Urothelium cell line (cell line): ENCODE measurements at places on chromosomes 3 and 15.
A peak's percentile ranks its signal among the peaks of the same experiment; 100 is the strongest.

- DNase-seq, result no peak
Observed at GRCh38 chr3:100087198-100087597, 27.1 kb downstream of the FILIP1L start.

DNA sequence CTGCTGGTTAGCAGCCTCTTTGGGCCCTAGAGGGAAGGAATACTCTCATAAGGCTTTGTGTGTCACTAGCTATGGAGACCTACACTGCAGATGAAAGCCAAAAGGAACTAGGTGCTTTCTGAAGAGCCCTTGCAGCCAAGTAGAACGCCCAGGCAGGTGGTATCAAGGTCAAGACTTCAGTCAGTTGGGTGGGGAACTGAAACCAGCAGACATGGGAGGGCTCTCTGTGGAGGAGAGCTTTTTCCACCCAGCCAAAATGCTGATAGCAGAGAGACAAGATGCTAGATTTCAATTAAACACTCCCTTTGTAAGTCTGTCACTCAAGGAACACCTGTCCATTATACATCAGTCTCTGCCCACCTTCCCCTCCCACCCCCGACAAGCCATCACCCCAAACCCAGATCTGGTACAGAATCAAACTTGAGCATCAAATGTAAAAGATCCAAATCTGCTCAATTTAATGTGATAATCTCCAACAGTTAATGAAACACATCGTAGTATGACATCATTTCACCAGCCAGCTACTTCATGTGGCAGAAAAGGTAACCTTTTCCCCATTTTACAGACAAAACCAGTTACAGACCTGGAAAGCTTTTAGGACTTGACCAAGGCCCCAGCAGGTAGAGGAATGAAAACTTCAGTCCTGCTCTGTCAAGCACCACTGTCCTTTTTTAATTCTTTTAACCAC lies 14.6 kb downstream of the MRPS25 start:
- DNase-seq, result no peak

DNA sequence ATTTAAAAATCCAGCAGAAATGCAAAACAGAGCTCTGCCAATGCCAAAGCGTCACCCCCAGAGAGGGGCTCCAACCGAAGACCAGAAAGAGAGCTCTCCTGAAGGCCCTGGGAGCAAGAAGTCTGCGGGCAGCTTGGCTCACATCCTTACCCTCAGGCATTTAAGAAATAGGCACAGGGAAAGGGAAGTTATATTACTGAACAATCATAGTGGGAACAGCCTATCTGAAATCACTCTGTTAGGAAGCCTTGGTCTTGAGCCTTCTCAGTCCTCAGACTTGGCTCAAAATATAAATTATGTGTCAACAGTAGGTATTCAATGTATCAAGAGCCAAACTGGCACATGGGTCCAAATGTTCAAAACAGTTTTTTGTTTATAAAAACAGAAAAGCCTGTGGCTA lies 10.3 kb upstream of the PPARG start:
- DNase-seq, result no peak

DNA sequence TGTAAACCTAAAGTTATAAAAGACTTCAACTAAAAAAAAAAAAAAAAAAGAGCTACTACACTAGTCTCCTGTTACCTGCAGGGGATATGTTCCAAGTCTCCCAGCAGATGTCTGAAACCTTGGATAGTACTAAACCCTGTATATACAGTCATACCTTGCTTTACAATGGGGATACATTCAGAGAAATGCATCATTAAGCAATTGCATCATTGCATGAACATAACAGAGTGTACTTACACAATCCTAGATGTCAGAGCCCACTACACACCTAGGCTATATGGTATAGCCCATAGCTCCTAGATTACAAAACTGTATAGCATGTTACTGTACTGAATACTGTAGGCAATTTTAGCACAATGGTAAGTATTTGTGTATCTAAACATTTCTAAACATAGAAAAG lies 119.1 kb downstream of the GMPS start:
- DNase-seq, result no peak

GRCh38 chr3:52408466-52408865 lies 36.4 kb downstream of the SEMA3G start:
- no peak for DNase-seq

DNA sequence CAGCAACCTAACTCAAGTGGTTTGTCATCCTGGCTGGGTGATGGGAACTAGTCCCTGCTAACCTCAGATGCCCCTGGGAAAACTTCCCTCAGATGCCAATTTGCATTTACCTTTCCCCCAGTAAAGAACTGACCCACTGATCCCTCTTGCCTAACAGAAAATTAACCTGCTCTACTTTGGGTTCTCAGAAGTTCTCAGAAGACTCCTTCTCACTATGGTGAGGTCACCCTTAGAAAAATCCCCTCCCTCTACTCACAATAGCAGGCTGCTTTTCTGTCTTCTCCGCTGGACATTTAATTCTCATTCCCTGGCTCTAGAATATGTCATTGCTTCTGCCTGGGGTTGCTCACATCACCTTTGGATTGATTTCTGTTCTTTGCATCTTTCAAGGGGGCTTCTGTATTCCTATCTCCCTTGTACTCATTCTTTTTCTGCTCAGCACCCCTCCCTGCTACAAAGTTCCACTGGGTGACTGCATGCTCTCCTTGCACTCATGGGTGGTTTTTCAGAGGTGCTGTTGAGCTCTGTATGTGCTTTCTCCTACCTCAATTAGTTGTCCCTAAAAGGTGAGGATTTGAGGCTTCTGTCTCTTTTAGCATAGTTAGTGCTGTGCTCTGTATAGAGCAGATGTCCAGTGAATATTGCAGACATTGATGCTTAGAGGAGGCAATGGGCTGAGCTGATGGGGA lies 869 bp downstream of the PLA1A start:
- no peak for DNase-seq

DNA sequence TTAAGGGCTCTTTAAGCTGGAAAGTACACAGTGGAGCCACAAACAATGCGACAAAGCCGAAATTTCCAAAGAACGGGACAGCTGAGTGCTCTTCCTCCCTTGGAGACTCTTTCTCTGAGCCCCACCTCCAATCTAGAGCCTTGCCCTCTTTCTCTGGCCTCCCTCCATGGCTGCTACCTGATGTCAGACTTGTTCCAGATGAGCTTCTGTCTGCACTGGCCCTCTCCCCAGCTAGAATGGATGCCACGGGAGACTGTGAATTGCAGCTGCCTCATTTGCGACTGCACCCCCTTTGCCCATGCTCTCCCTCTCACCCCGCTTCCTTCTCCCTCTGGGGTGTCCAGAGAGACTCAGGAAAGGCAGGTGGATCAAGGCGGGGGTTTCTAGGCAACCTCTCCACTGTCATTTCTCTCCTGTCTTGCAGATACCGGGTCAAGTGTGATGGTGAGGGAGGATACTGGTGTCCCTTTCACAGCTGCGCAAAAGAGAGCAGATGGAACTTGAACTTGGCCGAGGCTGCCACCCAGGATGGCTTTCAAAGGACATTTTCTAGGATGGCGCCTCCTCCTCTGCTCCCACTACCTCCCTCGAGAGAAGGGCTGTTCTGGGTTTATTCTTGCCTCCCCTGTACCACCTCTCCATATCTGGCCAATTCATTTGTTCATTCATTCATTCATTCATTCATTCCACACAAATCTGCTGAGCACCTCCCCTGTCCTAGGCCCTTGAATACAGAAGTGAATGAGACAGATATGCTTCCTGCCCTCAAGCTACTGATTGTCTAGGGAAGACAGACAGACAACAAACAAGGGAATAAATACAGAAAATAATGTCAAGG lies 12.8 kb downstream of the ATP2B2 start:
- no peak for DNase-seq

DNA sequence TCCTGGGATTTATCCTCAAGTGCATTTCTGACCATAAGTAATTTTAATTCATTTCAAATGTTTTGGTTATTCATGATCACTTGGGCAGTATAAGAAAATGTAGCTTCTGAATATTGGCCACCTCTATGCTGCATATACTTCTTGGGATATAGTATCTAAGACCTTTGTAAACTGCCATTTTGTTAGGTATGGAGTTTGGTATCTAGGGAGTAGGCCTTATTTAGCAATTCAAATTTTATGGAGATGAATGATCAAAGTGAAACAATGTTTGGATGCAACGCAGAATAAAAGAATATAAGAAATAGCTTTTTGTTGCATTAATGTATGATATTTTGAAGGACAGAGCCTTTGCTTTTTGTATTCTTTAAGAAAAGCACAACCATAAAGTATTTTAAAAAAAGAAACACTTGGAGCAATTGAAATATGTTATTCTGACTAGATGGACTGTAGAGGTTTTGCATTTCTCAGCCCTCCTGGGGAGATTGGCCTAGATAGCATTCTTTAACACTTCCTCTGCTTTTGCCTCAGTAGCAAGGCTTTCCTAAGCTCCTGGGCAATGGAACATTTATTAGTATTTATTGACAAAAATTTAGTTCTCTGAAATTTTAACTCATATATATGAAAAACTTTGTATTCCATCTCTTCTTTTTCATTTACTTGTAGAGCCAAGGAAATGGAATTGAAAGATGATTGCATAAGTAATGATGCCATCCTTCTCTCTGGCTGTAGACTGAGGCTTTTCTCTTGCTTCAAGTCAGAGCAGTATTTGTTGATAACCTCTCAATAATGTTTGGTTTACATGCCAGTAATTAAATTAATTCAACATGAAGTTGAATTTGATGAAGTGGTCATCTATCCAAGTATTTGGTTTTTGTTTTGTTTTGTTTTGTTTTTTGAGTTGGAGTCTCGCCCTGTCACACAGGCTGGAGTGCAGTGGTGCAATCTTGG lies 61.8 kb upstream of the UTS2B start:
- DNase-seq, result no peak

- no peak for DNase-seq
Observed at GRCh38 chr15:38059665-38060064, 125.2 kb downstream of the TMCO5A start.

DNA sequence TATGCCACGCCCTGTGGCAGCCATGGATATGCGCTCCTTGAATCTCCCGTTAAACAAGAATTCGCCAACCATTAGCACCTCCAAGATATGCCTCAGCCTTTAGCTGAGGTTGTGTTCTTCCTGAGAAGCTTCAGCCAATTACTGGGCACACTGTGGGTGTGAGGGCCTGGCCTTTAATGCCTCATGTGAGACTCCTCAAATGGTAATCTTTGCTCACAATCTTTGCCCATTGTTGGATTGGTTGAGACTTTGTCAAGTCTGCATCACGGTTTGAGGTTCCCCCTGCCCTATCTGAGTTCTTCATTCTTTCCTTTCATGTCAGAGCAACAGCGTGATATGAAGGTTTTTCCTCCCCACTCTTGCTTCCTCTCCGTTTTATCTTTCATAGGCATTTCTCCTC lies 108.1 kb upstream of the CCDC54 start:
- DNase-seq, result no peak

- no peak for DNase-seq
Observed at GRCh38 chr3:10469441-10470119, 35.8 kb downstream of the ATP2B2 start.

- no peak for DNase-seq
Observed at GRCh38 chr3:142272200-142272891, 47.0 kb upstream of the GK5 start.

GRCh38 chr3:161038725-161039124 lies 66.4 kb downstream of the B3GALNT1 start:
- DNase-seq, result no peak

GRCh38 chr3:107117922-107118536 lies 259.2 kb upstream of the CCDC54 start:
- DNase-seq, result peak; percentile 71

DNA sequence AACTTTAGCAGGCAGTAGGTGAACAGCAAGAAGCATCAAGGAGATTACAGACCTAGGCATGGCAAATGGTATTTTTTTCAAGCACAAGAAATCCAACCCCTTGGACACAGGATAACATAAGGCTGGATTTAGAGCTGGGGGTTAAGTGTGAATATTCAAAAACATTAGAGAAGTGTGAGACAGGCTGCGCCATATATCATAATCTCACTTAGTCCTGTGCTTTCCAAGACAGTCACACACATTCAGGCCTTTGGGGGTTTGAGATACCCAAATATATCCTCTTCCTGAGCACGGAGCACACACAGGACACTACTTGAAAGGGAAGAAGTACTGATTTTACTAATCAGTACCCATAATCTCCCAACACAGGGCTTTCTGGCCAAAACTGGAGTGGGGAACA lies 83.0 kb upstream of the CLDN18 start:
- no peak for DNase-seq

DNA sequence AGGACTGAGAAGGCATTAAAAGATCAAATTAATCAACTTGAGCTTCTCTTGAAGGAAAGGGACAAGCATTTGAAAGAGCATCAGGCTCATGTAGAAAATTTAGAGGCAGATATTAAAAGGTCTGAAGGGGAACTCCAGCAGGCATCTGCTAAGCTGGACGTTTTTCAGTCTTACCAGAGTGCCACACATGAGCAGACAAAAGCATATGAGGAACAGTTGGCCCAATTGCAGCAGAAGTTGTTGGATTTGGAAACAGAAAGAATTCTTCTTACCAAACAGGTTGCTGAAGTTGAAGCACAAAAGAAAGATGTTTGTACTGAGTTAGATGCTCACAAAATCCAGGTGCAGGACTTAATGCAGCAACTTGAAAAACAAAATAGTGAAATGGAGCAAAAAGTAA lies 149.7 kb upstream of the LRRFIP2 start:
- no peak for DNase-seq

- no peak for DNase-seq
Observed at GRCh38 chr3:43966126-43966525, 275.4 kb downstream of the ABHD5 start.

DNA sequence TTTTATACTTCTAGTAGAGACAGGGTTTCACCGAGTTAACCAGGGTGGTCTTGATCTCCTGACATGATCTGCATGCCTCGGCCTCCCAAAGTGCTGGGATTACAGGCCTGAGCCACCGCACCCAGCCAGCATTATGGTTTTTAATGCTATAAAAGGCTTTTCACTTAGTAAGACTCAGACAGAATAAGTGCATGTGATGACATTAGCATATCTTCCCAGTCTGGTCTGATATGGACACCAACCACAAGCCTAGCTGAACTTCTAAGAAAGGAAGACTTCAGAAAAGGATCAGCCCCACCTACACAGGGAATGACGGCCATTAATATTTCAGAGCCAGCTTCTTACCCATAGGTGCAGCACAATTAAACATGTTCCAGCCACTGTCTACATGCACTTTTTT lies 27.0 kb downstream of the GRK7 start:
- DNase-seq, result no peak

DNA sequence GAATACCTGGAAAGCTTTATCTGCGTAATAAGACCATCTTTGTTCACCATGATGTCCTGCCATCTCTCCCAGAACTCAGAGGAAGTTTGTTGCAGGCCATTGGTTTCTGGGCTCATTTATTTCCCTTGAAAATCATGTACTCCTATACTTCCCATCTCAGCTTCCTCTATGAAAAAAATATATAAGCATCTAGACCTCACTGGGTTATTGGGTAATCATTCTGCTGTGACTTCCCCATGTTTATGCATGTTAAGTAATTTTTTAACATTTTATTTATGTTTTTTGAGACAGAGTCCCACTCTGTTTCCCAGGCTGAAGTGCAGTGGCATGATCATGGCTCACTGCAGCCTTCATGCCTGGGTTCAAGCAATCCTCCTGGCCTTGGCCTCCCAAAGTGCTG lies 184.5 kb downstream of the ZPLD1 start:
- no peak for DNase-seq

- no peak for DNase-seq
Observed at GRCh38 chr3:108085370-108085769, 5.5 kb downstream of the CD47 start.

- DNase-seq, result no peak
Observed at GRCh38 chr3:4615750-4616149, 122.6 kb downstream of the ITPR1 start.
